ENCODE measurements at places on chromosomes 2 and 18.

- no peak for DNase-seq
Measured at GRCh38 chr2:16151281-16151570, 210.9 kb downstream of the MYCN start.

DNA sequence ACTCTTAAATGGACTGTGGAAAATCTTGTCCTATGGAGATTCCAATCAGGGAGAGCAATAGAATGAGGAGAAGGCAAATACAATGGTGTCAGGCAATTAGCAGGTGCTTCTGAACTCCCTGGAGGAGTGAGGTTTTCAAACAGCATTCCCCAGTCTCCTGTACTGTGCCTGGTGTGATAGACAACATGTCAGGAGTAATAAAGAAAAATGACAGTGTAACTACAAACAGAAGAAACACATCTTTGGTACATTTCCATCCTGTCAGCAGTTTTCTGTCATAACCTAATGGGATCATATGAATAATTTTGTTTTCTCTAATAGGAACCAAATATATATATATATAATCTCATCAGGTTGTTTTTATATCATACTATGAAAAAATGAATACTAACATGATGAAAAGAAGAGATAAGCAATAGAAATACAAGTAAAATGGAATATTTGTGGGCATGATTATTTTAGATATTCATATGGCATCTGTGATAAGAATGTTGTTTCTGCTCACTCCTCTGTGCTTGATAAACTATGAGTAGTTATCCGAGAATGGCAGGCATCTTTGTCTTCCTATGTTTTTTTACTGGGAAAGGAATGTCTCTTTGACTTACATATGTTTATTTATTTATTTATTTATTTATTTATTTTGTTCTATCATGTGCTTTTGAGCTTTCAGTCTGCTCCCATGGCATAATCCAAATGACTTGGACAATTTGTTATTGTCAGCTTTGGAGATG, 441.7 kb downstream of the TXNL1 start:
- DNase-seq: no peak

DNA sequence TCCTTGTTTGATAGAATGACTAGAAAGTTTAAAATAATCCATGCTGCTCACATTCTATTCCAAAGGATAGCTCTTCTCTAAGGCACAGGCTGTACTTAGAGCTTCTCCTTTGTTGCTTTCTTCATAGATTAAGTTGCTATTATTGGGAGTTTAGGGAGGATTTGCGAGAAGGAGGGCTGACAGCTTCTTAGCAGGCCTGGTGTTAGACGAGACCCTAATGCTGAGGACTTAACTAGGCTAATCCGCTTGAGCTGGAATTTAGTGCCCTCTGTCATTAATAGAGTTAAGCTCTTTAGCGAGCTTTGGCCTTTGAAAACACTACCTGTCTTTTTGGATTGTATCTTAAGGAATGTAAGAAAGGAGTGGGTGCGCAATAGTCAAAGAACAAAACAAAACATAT, 81.3 kb downstream of the MOGAT1 start:
- peak; percentile 89 for DNase-seq

DNA sequence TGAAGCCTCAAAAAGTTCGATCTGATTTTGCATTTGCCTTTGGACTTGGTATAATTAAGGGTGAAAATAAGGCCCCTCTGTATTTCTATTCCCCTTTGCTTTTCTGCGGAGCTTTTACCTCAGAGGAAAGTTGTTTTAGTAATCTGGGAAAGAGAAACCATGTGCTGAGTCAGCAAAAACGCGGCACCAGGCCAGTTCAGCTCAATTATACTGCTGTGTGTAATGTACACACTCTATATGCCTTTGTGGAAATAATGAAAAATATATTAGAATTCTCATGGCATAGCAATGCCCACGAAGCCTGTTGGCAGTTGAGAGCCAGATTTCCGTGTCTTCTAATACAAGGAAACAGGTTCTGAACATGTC, 161.9 kb upstream of the SIX2 start:
- no peak for DNase-seq

DNA sequence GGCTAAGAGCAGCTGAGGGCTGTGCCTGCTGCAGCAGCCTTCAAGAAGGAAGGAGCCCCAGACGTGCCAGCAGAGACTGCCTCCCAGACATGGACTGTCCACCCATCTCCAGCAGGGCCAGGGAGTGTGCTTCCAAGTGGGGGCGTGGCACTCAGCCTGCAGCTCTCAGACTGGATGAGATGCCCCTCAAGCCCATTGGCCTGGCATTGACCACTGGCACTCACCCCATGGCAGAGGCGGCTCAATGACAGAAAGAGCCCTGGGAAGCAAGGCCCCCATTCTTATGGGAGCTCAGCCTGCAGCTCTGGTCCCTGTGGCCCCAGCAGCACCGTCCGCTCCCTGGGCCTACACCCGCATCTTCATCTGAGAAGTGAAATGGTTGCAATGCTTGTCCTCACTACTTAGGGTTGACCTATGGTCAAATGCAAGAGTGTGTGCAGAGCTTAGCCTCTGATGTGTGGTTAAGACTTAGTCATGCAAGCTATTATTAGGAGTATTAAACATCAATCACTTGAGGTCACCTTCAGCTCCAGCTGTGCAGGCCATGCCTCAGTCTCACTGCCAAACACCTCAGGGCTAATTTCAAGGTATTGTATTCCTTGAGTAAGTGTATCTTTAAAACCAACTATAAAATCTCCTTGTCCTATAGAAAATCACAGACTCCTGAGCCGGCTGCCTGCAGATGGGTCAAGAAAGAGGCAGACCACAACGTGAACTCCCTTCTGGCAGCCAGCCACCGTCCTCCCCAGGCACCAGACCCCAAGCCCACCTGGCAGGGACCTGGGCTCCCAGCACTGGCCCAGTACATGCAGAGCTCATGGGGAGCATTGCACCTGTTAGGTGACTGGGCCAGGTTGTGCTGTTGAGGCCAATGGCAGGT, 194.8 kb downstream of the NDUFA10 start:
- DNase-seq: no peak

DNA sequence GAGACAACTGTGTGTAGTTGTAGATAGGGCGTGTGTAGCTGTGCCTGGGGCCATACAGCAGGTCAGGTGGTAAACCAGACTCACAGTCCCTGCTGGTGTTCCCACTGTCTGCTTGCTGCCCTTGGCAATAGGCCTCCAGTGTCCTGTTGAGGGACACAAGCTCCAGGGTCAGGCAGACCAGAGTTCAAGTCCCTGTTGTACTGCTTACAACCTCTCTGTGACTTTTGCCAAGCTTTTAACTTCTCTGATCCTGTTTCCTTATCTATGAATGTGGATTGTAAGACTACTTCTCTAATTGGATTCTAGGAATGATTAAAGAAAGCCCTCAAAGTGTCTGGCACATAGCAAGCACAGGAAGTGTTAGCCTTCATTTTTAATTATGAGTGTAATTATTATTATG, 68.6 kb downstream of the MERTK start:
- no peak for DNase-seq

DNA sequence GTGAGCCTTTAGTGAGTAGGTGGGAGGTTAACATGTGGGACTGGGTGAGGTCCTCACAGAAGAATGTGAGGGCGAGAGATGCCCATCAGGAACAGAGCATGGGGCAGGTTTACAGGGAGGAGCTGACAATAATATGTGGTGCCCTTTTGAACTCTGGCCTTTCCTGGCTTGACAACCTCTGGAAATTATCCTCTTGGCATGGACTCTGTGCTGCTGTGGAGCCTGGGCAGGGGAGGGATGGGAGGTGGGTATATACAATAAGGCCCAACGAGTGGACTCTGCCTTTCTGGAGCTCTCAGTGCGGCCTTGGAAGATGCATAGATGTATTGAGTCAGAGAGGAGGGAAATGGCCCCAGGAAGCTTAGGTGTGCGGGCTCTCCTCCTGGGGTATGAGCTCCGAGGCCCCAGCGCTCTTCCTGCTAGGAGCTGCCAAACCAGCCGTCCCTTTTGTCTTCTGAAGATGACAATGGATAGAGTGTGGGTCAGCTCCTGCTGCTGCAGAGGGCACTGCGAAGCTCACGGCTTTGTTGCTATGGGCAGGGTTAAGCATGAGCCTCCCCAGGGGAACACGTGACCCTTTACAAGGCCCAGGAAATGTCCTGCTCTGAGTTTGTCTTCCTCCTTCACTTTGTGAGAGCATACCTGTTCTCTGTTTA, 8.7 kb upstream of the PSD4 start:
- no peak for DNase-seq

- DNase-seq: no peak
Measured at GRCh38 chr18:63820694-63821093, 45.5 kb downstream of the SERPINB7 start.

GRCh38 chr2:119691189-119691588, 12.2 kb downstream of the TMEM177 start:
- no peak for DNase-seq

DNA sequence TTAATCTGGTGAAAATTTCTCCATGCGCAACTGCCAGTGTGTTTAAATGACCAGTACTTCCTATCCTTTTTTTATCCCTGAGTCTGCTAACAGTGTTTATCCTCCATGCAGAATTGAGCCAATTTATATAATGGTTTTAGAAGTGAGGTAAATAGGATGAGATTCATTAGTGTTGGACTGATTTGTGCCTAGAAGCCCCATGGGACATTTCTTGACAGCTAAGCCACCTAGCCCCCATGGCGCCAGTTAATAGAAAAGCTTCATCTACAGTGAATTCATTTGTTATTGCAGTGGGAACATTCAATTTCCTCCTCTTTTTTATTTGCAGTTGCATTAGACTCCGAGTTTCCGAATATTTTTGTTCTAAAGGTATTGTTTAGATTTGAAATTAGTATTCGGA, 175.6 kb downstream of the ARL6IP6 start:
- DNase-seq: no peak

DNA sequence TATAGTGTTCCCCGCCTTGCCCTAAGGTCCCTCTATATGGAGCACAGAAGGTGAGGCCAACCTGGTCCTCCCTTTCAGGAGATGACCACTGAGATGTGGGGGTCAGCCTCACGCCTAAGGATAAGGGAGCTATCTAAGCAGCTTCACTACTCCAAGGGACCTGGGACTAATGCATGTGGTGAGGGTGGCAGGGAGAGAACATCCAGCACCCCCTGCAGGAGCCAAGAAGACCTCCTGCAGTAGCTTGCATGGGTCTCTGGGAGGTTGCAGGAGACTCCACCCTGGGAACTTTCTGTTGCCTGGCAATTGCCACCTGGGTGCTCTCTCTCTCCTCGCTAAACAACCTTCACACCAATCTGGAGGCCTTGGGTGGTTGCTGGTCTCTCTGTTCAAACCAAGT, 93.0 kb upstream of the KLHL29 start:
- no peak for DNase-seq

DNA sequence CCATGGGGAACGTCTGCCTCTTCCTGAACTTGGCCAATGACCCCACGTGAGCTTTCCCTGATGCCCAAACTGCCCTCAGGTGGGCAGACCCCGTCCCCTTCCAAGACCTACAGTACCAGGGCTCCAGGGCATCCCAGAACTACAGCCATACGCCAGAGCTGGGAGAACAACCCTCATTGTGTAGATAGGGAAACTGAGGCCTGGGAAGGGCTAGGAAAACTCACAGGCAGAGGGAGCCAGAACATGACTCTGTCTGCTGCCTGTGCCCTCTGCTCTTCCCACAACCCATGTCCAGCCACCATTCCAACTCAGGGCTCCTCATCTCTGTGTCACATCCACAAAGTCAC, 16.8 kb upstream of the ANKRD53 start:
- no peak for DNase-seq

GRCh38 chr2:8872821-8873432, 35.5 kb upstream of the KIDINS220 start:
- no peak for DNase-seq

- no peak for DNase-seq
Measured at GRCh38 chr2:56108806-56109205, 75.0 kb upstream of the CCDC85A start.
